IPS DF 6.9 (cell line): ENCODE measurements at places on chromosomes 2 and 18.

DNA sequence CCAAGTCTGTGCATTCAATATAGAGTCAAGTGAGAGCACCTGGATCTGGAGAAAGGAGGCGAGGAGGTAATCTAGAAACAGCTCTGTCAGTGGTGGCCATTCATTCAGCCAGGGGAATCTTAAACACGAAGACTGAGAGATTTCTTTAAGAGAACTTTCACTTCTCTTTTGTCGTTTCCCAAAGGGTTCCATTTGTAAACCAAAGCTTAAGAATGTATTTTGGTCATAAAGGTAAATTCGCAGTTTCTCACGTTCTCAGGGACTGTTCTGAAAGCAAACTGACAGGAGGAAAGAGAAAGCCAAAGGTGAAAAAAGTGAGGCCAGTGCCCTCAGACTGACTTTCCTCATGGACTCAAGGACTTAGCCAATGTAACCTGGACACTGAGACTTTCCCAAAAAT, 513.5 kb downstream of the CMPK2 start:
- DNase-seq: no peak

DNA sequence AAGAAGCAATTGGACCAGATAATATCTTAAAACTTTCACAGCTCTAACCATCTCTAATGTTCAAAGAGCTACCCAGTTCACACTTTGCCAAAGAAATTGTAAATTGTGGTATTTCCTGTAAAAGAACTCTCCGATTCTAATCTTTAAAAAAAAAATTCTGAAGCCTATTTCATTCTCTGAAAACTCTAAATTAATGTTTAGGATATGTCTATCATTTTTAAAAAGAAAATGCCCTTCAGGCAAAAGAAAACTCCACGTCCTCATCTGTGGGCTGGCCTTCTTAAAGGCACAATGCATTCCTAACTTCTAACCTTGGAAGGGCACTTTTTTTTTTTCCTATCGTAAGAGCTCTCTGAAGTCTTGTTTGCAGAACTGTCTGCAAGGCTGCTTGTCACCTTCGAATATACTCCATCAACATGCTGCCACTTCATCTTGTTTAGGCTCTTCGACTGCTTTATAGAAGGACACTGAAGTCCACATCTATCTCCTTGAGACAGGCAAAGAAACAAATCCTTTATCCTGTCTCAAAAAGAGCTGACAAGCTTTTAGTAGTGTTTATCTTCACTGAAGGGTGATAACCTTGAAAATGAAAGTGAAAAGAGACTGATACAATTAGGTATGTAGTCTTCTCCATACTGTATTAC, 124.3 kb upstream of the SLC39A10 start:
- no peak for DNase-seq

- DNase-seq: peak; percentile 9
Observed at GRCh38 chr18:26133652-26134051, at the start of gene PSMA8. Gene PSMA8, plus strand, starts transcription at chr18:26133869. Its CDS starts 97 bp downstream, at chr18:26133966.

DNA sequence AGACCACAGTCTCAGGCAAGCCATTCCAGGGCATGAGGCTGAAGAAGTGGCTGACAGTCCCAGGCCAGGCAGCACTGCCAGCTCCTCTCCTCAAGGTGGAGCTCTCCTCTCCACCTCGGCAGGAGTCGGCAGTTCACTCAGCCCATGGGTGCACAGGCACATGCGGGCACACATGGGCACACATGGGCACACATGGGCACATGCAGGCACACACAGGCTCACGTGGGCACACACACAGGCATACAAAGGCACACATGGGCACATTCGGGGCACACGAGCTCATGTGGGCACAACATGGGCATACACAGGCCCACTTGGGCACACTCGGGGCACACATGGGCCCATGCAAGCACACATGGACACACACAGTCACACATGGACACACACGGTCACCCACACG, 65.3 kb upstream of the TAF1B start:
- DNase-seq: no peak

DNA sequence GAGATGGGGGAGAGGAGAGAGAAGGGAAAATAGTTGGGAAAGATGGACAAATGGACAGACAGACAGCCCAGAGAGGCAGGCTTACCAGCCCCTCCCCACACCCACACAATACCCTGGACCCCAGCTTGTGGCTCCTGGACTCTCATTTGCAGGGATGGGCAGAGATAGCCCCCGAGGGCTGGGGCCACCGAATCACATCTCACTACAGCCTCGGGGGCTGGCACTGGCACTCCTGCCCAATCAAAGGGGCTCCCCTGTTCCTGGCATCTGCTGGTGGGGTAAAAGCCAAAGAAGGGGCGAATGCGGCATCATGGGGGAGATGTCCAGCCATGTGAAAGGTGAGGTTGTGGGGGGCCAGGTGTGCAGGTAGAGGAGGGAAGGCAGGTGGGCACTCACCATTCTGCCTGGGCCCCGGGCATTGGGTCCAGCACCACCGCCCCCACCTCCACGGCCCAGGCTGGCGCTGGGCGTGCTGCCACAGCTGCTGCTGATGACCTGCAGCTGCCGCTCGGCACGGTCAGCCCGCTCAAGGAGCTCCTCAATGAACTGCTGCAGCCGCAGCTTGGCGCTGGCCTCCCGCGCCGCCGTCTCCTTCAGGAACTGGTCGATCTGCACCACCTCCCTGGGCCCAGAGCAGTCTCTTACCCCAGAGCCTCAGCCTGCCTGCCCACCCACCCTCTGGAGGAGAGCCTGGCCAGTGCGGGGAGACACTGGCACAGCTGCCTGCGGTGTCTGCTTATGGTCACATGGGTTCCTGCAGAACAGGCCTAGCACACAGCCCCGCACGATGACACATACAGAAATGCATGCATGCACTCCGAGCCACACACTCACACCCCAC, 18.0 kb downstream of the FBXO41 start:
- DNase-seq: no peak

DNA sequence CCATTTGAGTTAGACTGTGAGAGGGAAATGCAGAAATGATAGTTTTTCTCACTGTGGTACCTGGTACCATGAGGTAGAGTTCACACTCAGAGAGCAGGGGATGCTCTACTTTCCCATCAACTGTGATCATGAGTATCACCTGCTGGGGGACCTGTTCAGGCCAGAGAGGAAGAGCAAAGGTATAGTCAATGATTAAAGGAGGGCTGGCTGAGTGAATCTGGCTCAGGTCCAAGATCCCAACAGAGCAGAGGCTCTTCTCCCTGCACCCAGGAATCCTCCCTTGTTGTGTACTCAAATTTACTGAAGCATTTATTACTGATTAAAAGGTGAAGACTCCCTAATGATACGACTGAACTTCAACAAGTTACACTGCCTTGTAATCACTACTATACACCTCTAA, 104.6 kb upstream of the CHRNA1 start:
- no peak for DNase-seq

DNA sequence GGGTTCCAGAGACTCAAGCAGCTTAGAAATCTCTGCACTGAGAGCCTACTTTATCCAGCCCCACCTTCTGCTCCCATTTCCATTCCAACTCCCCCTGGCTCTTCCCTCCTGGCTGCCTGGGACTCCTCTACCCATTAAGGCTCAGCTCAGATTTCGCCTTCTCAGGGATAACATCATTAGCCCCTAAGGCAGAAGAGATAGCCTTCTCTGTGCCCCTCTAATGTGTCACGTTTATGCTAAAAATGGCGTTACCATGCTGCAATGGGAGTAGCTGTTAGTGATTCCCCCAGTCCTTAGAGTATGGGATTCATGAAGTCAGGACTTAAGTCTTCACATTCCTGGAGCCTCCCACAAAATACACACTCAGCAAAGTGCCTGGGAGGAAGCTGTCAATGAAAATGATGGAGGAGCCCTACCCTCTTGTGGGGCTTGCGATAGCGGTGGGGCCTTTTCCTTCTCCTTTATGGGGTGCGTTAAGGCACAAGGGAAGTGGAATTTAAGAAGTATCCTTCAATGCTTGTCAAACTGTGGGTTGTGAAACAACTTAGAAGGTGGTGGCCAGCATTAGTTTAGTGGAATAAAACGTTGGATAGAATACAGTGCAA, 144.7 kb upstream of the COPS8 start:
- no peak for DNase-seq

DNA sequence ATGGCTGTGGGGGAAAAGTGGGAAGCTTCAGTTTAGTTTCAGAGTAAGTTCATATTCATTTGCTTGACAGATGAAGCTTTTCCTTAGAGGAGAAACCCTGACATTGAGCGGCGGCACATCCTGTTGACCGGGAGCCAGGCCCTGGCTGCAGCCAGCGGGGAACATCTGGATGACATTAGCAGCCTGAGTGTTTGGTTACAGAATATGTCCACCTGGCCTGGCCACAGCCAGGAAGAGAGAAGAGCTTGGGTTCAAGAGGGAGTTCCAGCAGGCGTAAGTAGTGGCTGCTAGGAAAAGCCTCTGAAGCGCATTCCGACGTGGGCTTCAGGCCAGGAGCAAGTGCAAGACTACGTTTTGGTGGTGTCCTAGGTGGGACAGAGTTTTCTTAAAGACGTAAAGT, 144.9 kb upstream of the MYCN start:
- DNase-seq: no peak
